Amniotic stem cell (primary cell): ENCODE measurements at places on chromosomes 12 and 14.

- no peak for DNase-seq
Measured at GRCh38 chr12:70190262-70191010, 52.8 kb upstream of the CNOT2 start.

GRCh38 chr14:95889236-95889979 is 12.8 kb downstream of the TUNAR start:
- DNase-seq: no peak

GRCh38 chr14:64644629-64645028 is 59.6 kb upstream of the PLEKHG3 start:
- no peak for DNase-seq

- no peak for DNase-seq
Measured at GRCh38 chr14:98999901-99000300, 272.1 kb downstream of the BCL11B start.

- no peak for DNase-seq
Measured at GRCh38 chr12:100229036-100229635, 28.5 kb downstream of the ACTR6 start.

DNA sequence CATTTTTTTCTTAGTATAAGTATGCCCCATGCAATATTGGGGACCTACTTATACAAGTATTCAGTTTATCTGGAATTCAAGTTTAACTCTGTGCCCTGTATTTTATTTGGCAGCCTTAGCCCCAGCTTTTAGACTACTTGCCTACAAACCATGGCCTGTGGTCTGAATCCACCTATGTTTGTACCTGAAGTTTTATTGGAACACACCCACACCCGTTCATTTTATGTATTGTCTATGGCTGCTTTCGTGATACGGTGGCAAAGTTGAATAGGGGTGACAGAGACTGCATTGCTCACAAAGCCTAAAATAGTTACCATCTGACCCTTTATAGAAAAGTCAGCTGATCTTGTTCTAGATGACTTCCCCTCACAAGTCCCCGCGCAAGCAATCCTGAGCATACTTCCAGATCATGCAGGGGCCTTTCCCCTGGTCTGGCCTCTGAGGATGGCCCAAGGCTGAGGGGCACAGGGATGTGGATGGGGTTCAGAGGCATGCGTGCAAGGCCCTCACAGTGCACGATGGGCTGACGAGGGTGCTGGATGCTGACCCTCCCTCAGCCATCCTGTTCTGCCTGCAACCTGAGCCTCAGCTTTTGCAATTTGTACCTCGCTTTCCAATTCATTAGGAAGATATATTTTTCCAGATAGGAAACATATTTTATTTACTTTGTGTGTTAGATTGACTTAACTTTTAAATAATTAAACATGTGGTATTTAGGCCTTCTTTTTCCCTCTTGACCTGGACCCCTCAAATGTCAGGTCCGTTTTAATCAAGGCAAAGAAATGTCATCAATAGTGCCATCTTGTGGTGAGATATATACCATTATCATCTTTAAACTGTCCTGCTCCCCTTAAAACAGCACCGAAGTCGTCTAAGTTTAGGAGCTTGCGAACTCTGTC is 527.3 kb upstream of the CCDC196 start:
- DNase-seq: no peak

DNA sequence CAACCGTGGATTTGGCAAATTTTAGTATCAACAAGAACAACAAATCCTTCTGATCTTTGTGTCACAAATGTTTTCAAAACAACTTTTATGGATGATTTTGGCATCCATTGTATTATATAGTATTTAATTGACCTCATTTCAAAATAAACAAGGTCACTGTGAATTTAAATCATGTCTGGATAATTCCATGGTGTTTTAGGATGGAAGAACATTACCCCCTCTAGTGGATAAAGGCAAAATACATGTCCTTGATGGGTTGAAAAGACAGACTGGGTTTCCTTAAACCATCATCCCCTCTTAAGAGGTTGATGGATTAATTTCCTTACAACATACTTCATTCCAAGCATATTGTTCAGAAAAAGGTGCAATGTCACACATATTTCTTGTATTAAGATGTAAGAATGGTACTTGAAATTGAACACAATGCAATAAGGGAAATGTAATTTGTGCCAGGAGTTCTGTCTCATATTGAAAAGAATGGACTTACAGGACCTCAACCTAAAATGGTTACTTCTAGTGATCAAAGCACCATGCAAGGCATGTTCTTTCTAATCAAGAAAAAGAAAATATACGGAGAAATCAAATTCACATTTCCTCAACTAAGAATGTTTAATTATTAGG is 352.0 kb downstream of the BCAT1 start:
- DNase-seq: no peak

DNA sequence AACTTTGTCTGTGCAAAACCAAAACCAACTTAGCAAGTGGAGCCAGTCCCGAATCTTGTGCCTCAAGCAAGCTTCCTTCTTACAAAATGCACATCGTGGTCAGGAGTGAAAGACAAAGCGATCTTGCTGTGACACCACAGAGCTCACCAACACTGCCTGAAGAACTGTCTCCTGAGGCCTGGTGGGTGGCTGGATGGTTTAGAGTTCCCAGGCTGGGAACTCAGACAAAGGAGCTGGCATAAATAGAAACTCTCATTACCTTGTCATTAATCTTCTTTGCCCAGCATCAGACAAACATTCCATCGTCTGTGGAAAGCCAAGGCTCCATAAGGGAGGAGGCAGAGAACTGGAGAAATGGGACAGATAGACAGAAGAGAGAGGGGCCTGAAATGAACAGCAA is 144.8 kb downstream of the KCNA5 start:
- no peak for DNase-seq

GRCh38 chr12:78009031-78009430 is 178.3 kb downstream of the NAV3 start:
- DNase-seq: no peak

DNA sequence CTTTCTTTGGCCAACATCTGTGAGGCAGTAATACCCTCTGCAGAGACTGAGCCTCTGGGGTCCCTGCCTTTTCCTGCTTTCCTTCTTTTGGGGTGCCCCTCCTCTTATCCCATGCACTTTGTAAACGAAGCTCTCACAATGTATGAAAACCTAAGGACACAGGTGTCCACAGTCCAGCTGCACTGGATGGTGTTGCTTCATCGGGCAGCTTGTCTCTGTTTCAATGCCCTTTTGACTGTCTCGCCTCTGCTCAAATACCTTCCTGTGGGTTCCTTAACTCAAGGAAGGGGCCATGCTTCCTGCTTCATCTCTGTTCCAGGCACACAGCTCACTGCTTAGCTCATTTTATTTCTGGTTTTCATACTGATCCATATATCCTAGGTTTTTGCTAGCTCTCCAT is 6.4 kb downstream of the C1RL start:
- no peak for DNase-seq

DNA sequence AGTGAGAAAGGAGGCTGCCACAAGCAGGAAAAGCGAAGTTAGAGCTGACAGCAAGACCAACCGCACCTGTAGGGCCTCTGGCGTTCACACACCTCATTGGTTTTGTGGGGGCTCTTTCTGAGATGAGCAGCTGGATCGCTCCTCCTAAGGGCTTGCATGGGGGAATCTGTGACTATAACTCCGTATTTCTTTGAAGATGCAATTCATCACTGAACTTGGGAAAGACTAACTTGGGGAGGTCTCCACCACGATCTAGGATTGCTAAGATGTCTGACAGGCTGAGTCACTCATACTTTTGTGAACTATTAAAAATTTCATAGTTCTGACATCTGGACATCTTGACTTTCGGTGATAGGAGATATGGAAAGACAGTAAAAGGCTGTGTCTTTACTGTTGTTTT is 173.6 kb downstream of the ETV6 start:
- DNase-seq: no peak

- DNase-seq: no peak
Measured at GRCh38 chr14:49287004-49287403, 299.2 kb downstream of the RPS29 start.

GRCh38 chr12:5114436-5114835 is 70.8 kb downstream of the KCNA5 start:
- no peak for DNase-seq

DNA sequence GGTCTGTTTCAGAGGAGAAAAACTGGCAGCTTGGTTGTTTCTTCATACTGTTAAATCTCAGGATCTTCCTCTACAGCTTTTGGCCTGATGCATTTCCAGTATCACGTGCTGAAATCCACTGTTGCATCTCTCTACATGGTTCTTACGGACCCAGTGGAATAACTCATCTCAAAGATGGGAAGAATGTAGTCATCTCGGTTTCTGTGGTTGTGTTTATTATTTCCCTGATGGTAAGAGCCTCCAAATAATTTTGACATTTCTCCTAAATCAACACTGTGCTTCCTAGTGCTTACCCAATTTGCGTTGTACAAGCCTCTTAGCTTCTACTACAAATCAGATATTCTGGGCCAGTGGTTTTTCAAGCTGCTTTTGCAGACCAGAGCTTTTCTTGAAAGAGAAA is 812.8 kb downstream of the C12orf50 start:
- no peak for DNase-seq

- no peak for DNase-seq
Measured at GRCh38 chr12:118694128-118694775, 287.1 kb upstream of the SRRM4 start.

DNA sequence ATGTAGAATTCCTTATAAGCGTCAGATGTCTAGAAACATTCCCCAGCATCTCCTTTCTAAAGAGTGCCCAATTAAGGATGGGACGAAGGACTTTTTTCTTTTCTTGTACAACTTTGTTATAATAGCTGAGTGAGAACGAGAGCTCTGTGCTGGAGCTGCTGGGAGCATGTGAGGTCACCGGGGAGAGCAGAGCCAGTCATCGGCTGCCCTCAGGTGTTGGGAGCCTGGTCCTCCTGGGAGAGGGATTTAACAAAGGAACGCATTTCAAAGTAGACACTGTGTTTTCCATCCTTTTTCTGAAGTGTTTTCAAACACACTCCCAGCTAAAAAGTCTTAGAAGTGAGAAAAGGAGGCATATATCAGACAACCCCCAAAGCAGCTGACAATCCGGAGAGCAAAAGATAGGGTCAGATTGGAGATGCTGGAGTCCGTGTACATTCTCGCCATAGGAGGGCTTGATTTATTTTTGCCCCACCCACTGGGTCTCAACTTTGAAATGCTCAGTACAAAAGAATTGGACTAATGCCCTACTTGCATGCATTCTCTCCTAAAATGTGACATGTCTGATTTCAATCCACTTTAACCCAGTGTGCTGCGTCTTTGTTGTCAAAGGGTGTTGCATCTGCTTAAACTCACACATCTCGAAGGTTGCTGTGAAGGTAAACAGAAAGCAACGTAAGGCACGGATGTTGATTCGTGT is 50.8 kb upstream of the PIWIL1 start:
- DNase-seq: no peak

- DNase-seq: no peak
Measured at GRCh38 chr14:101491841-101492240, 69.5 kb upstream of the DIO3 start.

DNA sequence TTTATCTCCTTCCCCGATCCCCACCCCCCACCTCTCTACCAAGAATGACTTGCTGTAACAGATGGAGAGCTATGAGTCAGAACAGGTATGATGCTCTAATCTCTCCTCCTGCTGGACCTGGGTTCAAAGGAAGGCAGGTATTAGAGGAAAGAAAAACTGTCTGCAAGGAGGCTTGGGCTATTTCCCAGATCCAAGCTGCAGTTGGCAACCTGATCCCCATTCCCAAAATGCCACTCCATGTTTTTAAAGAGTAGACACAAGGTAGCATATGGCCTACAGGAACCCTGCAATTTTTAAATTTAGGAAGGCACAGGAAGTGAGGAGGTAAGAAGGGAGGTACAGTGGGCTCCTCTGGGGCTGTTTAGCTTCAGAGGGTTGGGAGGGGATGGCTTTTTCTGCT is 33.0 kb downstream of the SRRM4 start:
- no peak for DNase-seq

- no peak for DNase-seq
Measured at GRCh38 chr14:29454026-29454693, 473.5 kb downstream of the PRKD1 start.

GRCh38 chr14:60768602-60769001 is 34.0 kb downstream of the MNAT1 start:
- no peak for DNase-seq

DNA sequence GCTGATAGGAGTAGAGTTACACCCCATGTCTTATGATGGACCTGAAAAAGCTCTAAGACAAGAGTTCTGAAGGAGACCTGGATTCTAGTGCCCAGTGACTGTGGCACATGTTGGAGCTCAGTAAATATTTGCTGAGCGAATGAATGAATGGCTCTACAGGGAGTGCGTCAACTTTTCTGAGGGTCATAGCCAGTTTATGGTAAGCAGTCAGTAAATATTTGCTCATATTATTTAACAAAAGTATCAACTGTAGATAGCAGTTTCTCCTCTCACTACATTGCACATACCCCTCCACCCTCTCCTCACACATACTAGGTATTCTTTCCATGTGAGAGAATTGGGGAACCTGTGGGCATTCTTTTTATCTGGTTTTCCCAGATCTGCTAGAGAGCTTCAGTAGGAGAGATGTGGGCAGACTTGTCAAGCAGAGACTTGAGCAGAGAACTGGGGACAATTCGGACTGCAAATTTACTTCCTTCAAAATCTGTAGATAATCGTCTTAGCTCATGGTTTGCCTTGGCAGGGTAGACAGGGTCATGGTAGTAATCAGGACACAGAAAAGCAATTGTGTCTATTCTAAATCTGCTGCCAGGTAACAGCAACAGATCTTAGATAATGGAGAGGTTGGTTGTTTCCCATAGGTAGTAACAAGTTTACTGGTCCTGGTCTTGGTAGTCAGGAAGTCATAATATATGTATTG is 5.7 kb downstream of the SLC4A8 start:
- DNase-seq: no peak

DNA sequence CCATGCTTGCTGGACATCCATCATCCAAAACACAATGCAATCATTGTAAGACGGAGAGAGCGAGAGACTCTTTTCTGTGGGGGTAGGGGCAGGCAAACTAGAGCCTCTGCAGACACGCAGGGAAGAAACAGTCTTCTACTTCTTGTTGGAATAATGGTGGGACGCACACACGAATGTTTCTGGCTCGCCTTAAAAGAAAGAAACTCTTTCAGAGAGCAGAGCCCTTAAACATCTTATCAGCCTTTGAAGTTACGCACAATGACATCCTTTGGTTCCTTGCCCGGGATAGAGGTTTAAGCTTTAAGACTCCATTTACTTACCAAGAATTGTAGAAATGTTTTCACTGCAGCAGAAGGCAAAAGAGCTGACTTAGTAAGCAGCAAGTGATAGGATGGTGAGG is 133.8 kb upstream of the FOXN3 start:
- DNase-seq: no peak

GRCh38 chr12:53596920-53597363 is 29.2 kb downstream of the ATF7 start:
- DNase-seq: no peak

GRCh38 chr12:19856389-19856788 is 417.1 kb downstream of the AEBP2 start:
- DNase-seq: no peak

- peak; percentile 20 for DNase-seq
Measured at GRCh38 chr12:5085896-5086295, 42.2 kb downstream of the KCNA5 start.

DNA sequence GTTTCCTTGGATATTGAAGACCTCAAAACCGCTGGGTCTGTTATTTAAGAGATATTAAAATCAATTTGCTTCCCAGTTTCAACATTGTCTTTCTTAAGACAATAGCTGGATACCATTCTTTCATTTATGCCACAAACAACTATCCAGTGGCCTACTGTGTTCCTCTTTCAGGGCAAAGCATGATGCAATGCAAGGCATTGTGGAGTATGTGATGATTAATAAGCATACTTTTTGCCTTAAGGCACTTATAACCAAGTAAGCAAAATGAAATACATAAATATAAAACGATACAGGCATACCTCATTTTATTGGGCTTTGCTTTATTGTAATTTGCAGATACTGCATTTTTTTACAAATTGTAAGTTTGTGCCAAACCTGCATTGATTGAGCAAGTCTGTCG is 45.5 kb downstream of the SCN8A start:
- peak; percentile 23 for DNase-seq
